NCI-H1417 treated with DMSO at 0.1 percent for 48 hours (cell line): ENCODE measurements at places on chromosomes 7 and 10.

- no peak for DNase-seq
Measured at GRCh38 chr10:11636697-11637303, 25.4 kb upstream of the USP6NL start.

DNA sequence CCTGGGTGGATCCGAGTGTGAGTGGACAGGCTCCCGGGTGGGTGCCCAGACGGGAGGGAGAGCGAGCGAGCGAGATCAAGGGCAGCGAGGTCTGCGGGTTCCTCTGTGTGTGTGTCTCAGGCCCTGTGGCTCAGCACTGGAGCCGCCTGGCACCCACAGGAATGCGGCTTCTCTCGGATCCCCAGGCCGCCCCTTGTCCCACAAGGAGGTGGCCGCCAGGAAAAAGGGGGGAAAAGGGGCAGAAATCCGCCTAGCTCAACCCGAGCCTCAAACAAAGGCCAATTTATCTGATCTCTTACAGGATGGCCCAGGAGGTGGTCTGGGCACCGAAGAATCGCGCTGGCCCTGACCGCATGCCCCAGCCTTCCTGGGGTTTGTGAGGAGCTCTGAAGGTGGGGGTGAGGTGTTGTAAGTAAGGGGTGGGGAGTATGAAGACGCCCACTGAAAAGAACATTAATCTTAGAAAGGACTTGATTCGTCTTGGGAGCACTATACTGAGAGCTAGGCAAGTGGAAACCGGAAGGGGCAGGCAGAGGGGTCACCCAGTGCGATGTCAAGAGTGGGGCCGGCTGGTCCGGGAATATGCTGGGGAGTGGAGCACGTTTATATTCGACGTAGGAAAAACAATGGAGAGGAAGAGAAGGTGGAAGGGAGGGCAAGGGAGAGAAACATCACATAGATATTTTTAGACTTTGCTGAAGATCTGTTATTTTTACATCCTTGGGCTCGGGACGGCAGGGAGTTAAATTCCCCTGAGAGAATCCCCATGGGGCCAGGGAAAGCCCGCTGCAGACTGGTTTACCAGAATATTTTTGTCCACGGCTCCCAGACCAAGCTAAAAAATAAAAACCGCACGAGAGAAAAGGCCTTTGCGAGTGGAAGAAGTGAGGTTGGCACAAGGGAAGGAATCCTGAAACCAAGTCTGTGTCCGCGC is 7.2 kb downstream of the DLX5 start:
- DNase-seq = no peak

GRCh38 chr7:116772926-116773749 is 89.2 kb upstream of the CAPZA2 start:
- DNase-seq = no peak

DNA sequence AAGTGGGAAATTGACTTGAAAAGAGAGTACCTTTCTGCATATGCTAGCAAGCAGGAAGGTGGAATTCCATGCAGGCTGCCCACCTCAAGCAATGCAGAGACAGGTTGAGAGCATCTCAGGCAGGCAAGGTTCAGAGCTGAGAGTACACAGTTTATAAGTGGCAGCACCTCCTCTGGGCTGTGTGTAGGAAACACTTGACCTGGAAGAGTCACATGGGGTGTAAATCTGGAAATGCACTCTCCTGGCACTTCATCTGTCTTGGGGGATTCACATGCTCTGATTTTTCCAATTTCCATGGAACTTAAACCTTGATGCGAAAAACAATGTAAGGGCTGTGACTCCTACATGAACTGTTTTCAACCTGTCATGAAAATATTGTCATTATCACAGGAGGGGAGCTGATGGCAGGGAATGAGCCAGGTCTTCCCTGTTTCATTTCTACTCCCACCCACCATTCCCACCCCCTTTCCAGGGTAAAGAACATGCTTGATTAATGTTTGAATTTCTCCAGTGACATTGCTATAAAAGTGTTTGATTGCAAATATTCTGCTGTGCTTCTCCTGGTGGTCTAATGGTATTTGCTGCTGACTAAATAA is 328.3 kb downstream of the BICC1 start:
- no peak for DNase-seq

DNA sequence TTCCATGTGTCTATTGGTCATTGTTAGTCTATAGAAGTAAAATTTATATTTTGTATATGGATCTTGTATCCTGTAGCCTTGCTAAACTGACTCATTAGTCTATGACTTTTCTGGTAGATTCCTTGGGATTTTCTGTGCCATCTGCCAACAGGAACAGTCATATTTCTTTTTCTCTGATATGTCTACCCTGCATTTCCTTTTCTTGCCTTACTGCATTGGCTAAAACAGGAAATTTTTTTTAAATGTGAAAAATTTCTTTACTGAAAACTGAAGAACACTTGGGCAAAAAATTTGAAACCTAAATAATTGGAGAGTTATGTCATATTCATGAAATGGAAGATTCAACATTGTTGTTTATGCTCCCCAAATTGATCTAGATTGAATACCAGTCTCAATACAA is 67.5 kb downstream of the AMZ1 start:
- DNase-seq = no peak

DNA sequence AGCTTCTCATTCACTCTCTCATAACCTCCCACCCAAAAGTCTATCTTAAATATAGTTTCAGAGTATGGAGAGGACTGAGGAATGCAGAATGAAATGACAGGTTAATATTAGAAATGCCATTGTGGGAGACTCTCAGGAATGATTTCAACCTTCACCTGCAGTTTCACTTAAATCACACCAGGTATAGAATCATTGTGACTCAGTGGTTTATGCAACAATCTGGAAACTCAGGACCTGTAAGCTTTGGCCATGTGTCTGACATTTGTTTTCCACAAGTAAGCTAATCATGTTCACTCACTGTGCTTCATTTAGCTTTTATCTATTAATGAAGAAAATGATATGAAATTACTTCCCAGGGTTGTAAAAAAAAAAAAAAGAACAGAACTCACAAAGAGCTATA is 8.7 kb upstream of the PTPN12 start:
- no peak for DNase-seq

DNA sequence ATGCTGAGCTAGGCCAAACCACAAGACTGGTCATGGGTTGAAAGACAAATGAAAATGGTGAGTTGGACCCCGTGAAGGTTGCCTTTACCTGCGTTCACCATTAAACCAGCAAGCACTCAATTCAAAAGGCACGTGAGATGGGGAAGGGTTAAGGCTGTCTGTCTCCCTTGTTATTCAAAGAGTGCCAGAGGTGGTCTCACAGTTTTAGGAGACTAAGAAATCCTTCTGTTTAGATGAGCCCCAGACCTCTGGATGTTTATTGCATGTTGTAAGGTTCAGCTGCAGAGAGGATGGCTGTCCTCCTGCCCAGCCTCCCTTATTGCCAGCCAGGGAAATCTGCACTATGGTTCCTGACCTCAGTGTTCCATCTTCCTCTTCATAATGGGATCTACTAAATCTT is 498.0 kb upstream of the CELF2 start:
- no peak for DNase-seq
